T-helper 9 cell (primary cell): ENCODE measurements at places on chromosomes 5 and 9.

- no peak for DNase-seq
These were observed 228.8 kb downstream of the SMARCA2 start for GRCh38 chr9:2243666-2244555.

DNA sequence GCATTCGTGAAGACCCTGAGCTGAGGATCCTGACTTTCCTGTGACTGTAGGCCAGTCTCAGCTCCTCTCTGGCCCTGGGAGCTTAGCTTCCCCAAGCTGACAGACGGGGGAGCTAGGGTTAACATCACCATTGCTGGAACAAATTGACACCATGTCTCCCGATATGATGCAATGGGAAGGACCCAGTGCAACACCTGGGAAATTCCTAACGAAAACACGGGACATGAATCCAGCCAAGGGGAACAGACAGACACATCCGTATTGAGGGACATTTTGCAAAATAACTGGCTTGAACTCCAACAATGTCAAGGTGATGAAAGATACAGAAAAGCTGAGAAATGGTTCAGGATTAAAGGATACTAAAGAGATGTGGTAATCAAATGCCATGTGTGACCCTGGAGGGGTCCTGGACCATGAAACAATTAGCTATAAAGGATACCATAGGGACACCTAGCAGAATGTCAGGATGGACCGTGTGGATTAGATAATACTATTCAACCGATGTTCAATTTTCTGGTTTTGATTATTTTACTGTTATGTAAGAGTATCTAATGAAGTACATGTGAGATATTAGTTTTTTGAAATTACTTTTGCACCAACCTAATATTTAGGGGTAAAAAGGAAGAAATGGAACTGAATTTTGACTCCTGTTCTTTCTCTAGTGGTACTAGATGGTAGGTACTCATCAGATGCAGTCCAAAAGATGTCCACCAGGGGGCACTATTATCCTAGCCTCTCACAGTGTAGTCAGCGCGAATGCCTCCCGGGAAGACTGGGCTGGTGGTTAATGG is 52.7 kb downstream of the NDST1 start:
- peak; percentile 85 for DNase-seq

DNA sequence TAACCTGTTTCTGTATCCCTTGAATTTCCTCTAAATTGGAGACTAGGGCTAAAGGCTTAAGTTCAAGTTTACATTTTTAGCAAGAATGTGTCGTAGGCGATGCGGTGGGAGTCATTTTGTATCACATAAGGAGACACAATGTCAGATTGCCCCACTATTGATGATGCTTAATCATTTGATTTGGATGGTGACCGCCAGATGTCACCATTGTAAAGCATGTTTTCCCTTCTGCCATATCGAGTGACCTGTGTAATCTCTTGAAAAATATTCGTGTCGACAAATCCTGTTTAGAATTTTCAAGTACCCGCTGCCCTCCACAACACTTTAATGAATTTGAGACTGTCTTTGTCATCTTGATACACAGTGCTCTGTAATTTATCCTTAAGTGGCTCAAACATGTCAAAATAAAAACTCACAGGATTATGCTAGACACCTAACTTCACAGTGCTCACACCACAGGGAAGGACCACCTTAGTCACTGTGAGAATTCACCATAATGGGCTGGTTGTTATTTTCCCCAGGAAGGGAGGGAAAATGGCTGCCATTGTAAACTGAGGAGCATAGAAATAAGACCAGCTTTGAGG is 34.5 kb upstream of the SLC46A2 start:
- DNase-seq, result no peak

DNA sequence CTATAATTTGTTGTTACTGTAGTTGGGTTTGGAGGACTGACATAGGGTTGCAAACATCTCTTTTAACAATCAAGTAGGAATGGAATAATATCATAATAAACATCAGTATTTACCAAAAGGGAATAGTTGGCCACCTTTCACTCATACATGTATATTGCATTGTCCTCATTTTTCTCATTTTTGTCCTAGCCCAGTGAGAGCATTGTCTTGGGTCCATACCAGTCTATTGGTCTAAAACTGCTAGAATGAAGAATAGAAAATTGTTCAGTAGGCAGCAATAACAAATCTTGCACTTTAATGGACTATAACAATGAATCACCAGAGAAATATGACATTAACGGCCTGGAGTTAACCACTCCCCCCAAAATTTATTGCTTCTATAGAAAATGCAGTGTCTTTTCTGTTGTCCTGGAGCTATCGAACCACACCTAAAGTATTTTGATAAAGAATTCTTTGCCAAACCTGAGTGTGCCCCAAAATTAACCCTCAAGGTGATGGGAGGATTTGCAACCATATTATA is 80.9 kb upstream of the IL33 start:
- no peak for DNase-seq

GRCh38 chr5:171168171-171168570 is 140.9 kb upstream of the TLX3 start:
- DNase-seq, result no peak

- no peak for DNase-seq
These were observed 21.2 kb downstream of the FAXDC2 start for GRCh38 chr5:154829181-154829588.

DNA sequence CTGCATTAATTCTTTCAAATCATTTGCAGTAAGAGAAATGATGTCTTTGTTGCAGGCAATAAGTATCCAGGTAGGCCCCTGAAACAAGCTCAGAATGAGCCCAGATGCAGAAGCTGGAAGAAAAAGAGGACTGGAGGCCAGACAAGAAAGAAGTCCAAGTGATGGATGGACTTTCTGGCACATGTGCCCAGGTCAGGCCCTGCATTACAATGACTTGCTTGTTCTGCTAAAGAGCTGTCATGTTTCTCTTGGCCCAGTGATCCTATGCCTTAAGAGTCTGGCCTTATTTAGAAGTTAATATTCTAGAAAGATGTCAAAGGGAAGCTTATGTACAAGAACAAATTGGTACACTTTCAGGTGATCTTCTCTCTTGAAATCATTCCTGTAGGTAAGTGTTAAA is 64.8 kb downstream of the DPYSL3 start:
- DNase-seq, result no peak

DNA sequence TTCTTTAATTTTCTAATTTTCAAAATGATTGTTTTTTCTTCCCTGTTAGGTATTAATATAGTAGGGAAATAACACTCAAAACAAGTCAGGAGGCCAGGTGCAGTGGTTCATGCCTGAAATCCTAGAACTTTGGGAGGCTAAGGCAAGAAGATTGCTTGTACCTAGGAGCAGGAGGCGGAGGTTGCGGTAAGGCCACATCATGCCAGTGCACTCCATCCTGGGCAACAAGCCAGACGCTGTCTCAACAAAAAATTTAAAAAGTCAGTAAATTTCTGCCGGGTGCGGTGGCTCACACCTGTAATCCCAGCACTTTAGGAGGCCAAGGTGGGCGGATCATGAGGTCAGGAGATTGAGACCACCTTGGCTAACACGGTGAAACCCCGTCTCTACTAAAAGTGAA is 10.2 kb upstream of the CDK7 start:
- no peak for DNase-seq

GRCh38 chr5:95962785-95963184 is 1.1 kb upstream of the ELL2 start:
- no peak for DNase-seq

DNA sequence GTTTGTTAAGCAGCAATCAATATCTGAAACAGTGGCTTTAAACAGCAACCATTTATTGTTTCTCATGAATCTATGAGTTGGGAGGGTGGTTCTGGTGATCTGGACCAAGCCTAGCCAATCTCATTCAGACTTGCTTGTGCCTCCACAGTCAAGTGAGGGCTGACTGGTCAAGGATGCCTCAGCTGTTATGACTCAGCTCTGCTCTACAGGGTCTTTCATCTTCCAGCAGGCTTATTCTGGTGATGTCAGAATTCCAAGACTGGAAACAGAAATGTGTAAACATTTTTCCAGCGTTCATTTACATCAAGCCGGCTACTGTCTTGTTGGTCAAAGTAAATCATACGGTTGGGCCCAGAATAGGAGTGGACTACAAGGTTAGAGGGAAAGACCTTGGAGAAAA is 2.5 kb upstream of the PIP5K1B start:
- DNase-seq, result no peak

GRCh38 chr9:98429613-98430012 is 174.2 kb upstream of the TBC1D2 start:
- DNase-seq, result no peak

- DNase-seq, result no peak
These were observed 70.7 kb downstream of the COX7C start for GRCh38 chr5:86688406-86688805.

DNA sequence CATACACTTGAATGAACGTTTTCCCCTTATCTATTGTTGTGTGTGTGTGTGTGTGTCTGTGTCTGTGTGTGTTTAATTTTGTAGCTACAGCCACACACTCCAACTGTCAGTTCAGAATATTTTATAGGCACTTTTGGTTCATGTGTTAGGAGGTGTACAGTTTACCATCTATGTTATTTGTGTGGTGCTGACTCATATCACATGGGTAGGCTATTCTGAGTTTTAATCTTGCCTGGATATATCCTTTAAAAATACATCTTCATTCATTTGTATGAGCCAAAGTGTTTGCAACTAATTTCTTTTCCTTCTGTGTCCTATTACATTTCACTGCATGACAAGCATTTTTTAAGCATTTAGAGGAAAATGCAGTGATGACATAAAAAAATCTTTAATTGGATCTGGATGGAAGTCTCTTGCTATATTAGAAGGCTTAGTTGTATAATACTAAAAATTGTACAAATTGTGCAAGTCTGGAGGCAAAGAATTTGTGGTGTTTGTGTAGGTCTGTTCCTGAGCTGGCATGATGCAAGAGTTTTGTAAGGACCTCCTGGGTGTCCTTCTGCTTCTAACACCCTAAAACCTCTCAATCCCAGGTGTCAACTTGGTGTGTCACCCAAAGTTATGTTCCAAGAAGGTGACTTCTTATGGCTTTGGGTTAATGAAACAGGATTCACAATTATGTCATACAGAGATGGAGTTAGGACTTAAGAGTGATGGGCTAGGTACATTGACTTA is 52.4 kb upstream of the HMHB1 start:
- DNase-seq, result no peak

GRCh38 chr5:119355685-119356611 is at the start of gene TNFAIP8:
Gene TNFAIP8, plus strand, starts transcription at chr5:119356019. Its CDS starts 72 bp downstream, at chr5:119356091.
- DNase-seq, result peak; percentile 38

GRCh38 chr9:127977009-127977883 is 3.5 kb downstream of the EEIG1 start:
- no peak for DNase-seq

DNA sequence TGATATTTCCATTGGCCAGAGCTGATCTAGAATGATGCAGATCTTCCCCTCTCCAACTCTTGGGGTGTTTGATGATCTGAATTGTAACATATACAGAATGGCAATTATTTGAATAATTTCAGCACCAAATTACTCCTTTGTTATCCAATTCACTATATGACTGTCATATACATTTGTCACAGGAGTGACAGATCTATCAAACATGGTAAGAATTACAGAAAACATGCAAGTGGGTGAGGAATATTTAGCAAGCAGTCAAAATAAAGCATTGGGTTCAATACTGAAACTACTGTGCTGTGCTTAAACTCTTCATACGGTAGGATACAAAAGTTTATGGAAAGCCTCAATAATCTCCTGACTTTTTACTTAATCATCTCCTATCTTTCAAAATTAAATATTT is 8.8 kb downstream of the MPDZ start:
- DNase-seq, result no peak

DNA sequence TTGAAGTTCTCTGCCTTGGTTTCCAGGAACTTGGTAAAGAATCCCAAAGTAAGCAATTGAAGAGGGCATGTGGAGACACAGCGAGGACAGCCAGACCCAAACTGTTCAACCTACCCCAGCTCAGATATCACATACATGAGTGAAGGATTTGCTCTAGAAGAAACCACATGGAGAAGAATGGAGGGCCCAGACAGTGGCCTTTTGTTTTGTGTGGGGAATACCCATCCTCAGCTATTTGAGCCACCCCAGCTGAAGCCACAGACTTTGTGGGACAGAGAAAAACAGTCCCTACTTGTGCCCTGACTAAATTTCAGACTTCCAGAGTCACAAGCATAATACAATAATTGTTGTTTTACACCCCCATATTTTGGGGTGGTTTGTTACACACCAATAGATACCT is 387.1 kb downstream of the ZSWIM6 start:
- no peak for DNase-seq

- DNase-seq, result no peak
These were observed 520.0 kb upstream of the C9orf72 start for GRCh38 chr9:28092981-28093936.

DNA sequence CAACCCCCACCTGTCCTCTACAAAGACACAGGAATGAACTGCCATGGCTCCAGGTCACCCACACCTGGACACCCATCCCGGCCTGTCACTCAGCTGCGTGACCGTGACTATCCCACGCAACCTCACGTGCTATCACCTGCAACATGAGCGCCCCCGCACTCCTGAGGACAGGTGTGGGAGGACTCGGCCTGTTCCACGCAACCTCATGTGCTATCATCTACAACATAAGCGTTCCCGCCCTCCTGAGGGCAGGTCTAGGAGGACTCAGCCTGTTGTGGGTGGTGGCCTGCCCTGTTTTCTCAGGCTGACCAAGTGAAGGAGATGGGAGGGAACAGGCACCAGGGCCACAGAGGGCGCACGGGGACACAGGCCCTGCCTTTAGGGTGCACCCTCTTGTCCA is 4.1 kb downstream of the QSOX2 start:
- no peak for DNase-seq

DNA sequence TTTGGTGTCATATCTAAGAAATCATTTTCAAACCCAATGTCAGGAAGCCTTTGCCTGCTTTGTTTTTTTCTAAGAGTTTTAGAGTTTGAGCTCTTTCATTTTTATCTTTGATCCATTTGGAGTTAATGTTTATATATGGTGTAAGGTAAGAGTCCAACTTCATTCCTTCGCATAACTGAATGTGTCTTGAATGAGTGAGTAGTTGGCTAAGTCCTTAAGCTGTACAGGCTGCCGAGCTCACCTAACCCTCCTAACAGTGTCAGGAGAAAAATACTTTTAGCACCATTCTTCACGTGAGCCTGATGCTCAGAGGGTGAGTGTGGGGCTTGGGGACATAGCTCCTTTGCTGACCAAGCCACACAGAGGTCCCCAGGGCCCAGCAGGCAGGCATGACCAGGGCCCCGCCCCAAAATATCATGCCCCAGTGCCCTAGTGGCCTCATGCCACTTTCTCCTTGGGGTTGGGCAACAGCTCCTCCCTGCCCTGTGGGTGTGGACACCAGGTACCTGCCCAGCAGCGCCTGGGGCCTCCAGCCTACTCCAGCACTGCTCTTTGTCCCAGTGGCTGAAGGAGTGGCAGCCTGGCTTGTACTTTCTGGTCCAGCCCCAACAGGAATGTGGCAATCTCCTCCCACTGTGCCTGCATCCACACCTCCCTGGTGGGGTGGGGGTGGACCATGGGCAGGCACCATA is 17.2 kb downstream of the PPARGC1B start:
- no peak for DNase-seq

- DNase-seq, result no peak
These were observed 207.9 kb upstream of the CD180 start for GRCh38 chr5:67404256-67405100.

GRCh38 chr5:84273517-84273883 is 111.2 kb downstream of the EDIL3 start:
- DNase-seq, result no peak

DNA sequence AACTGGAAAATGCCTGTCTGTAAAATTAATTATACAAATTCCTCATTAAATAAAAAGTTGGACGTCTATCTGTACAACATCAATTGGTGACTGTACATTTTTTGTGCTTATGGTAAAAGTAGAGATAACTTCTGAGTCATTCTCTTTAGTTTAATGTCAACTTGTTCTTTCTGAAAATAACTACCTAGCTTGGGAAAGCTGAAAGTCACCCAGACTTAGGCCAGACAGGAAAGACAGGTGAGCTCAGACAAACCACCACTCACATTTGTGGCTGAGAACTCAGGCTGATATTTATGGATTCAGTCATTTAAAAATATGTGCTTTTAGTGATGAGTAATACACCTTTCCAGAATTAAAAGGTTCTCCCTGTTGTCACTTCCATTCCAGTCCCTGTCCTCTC is 31.9 kb upstream of the ENTREP1 start:
- DNase-seq, result no peak
